Stimulated activated CD8-positive, alpha-beta memory T cell treated with anti-CD3 and anti-CD28 coated beads, Interleukin-7, amount 100 ng/mL, for 24 hours (primary cell): ENCODE measurements at places on chromosomes 3 and 15.

GRCh38 chr3:108513961-108514360 lies 3.6 kb upstream of the MYH15 start:
- no peak for DNase-seq

GRCh38 chr15:66779331-66780009 lies 77.4 kb downstream of the SMAD6 start:
- no peak for DNase-seq

DNA sequence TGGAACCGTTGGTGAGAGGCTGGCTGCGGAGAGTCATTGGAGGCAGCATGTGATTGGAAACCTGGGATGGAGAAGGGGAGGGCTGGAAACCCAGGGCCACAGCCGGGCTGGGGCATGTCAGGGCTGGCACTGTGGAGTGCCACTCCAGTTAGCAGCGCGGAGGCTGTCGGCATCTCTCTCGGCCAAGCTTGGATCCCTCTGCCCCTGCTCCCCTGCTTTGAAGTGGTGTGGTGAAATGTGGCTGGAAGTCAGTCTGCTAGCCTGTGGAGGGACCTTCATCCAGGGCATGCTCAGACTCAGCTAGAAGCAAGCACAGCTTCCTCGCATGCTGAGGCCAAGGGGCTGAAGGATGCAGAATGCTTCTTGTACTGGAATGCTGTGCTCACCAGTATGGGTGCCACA lies 13.5 kb downstream of the SLCO3A1 start:
- DNase-seq, result no peak

GRCh38 chr3:70108072-70108471 lies 108.5 kb downstream of the SAMMSON start:
- DNase-seq, result no peak

DNA sequence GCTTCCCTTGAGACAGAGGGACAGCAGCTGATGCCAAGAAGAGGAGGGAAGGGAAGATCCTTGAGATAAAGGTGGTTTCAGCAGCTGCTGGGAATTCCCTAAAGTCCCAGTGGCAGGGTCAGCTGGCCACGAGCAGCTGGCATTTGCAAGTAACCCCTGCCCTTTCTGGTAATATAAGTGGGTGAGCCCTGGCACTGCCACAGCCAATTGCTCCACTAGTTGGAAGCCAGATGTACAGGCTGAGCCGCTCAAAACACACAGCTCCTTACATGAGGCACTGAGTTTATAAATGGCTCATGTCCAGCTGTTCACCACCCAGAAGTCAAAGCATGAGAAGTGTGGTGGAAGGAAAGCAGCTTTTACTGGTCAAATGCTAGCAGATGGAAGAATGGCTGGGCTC lies 35.4 kb downstream of the PRR20G start:
- no peak for DNase-seq

GRCh38 chr15:74251131-74251811 lies 15.1 kb downstream of the CCDC33 start:
- no peak for DNase-seq

GRCh38 chr15:57505056-57505715 lies 86.5 kb upstream of the MYZAP start:
- DNase-seq, result no peak

GRCh38 chr3:21734746-21735145 lies 16.3 kb downstream of the ZNF385D start:
- no peak for DNase-seq

DNA sequence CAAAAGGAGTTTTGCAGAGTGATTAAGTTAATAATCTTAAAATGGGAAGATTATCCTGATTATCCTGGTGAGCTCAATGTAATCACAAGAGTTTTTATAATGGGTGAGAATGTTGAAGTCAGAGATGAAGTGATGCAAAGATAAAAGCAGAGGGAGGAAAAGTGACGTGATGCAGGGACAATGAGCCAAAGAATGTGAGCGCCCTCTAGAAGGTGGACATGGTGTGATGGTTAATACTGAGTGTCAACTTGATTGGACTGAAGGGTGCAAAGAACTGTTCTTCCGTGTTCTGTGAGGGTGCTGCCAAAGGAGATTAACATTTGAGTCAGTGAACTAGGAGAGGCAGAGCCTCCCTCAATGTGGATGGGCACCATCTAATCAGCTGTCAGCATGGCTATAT lies 569.6 kb upstream of the AGTR1 start:
- no peak for DNase-seq

GRCh38 chr3:3125977-3126376 lies 763 bp upstream of the TRNT1 start:
- DNase-seq, result no peak

DNA sequence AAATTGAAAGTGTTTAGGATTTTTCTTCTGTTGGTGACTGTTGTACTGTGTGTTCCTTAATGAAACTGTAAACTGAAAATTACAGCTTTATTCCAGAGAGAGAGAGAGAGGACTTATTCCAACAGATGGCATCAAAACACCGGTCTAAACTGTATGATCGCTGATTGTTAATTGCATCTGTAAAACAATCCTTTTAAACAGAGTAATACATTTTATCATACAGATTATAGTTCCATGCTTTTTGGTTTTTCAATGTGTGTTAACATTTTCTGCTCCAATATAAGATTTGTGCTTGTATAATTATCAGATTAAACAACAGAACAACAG lies 289.7 kb upstream of the DNAJC19 start:
- no peak for DNase-seq

DNA sequence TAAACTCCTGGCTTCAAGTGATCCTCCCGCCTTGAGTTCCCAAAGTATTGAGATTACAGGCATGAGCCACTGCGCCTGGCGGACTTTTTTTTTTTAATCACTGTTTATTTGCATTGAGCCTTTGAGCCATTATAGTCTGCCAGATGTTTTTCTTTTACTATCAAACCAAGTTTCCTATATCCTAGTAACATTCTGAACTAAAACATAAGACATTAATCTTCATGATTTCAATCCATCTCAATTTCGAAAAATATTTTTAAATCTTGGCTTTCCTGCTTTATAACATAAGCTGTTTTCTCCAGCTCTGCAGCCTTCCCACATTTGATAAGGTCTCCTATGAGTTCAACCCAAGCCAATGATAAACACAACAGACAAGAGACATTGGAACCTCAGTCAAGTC lies 75.4 kb downstream of the UMPS start:
- DNase-seq, result no peak

- DNase-seq, result no peak
Observed at GRCh38 chr3:133914839-133915600, 19.3 kb upstream of the RAB6B start.

DNA sequence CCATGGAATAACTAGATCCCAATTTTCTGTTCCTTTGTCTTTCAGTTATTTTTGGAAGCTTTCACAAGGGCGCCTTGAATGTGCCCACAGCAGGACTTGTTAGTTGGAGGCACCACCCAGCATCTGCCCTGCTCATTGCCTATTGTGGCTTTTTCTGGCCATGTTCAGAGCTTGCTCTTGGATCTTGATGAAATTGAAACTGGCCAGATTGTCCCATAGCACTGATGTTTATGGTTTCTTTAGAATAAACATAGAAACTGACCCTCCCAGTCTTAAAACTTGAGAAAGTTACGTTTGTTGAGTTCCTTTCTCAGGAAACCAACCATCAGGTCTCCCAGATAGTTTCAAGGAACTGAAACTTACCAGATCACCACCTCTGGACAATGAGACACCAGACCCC lies 474.7 kb downstream of the IL5RA start:
- DNase-seq, result no peak
